Fibroblast of villous mesenchyme (primary cell): ENCODE measurements at places on chromosomes 5 and 9. TPM values are rescaled to one million over a fixed set of nuclear protein-coding genes. Genes with fewer than 3 reads are reported as not detected.
A peak's percentile ranks its signal among the peaks of the same experiment; 100 is the strongest.

CTNND2 gene
- not detected in 2 replicates for total RNA-seq

IFNA13 gene
- not detected in 2 replicates for total RNA-seq

CLIC3 gene
- total RNA-seq: 19.0 and 43.2 TPM in 2 replicates

ACSL6 gene
- 0.43 TPM in 1 of 2 replicates, not detected in the other for total RNA-seq

GRCh38 chr5:16987776-16988175, 51.7 kb upstream of the MYO10 start:
- no peak for DNase-seq

GRCh38 chr5:36667824-36668223, 61.4 kb downstream of the SLC1A3 start:
- DNase-seq: peak; percentile 93

DNA sequence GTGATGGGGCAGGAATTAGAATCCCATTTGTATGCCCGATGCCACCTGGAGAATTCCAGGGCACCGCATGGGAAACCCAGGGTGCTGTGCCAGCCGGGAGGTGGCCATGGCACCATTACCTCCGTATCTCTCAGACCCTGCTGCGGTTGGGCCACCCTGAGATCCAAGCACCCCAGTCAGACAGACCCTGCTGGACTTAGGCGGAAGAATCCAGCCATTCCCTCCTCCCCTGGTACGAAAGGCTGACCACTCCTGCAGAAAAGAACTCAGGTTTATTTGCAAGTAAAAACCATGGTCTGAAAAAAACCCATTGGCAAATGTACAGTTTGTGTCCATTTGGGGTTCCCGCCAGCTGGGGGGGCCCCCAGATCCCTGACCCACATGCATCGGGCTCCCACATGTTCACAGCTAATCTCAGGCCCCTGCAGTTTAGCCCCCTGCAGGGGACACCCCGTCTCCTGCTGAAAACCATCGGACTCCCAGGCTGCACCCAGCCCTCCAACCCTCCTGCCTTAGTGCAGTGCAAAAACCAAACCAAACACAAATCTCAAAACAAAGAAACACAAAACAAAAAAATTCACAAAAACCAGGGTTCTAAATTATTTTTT, 23.6 kb upstream of the SARDH start:
- DNase-seq: no peak

DNA sequence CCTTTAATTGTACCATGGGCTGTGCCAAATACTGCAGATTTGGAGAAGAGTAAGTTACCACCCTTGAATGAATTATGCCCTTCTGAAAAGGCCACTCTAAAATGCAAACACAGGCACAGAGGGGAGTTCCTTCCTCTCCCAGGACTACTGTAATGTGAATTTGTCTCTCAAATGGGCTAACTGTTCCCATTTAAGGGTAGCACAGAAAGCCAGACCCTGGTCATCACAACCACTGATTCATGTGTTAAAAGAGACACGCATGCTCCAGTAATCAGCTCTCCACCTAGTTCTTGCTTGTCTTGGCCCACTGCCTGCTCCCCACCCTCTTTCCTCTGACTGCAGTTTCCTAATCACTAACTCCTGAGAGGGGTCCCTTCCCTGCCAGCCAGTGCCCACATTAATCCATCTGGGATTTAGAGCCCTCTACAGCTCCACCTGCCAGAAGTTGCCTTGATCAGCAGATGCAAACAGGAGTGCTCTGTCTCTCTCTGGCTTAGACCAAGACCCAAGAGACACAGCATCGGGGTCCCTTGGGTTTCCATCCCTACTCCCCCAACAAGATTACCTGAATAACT, 382.4 kb downstream of the TMEM167A start:
- DNase-seq: no peak

DNA sequence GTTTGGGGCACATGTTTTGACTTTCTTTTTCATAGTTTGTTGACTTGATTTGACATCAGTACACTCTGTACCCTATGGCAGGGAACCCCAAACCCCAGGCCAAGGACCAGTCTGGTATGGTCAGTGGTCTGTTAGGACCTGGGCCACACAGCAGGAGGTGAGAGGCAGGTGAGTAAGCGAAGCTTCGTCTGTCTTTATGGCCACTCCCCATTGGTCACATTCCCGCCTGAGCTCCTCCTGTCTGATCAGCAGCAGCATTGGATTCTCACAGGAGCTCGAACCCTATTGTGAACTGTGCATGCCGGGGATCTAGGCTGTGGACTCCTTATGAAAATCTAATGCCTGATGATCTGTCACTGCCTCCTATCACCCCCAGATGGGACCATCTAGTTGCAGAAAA, 88.0 kb downstream of the TENT4A start:
- no peak for DNase-seq

DNA sequence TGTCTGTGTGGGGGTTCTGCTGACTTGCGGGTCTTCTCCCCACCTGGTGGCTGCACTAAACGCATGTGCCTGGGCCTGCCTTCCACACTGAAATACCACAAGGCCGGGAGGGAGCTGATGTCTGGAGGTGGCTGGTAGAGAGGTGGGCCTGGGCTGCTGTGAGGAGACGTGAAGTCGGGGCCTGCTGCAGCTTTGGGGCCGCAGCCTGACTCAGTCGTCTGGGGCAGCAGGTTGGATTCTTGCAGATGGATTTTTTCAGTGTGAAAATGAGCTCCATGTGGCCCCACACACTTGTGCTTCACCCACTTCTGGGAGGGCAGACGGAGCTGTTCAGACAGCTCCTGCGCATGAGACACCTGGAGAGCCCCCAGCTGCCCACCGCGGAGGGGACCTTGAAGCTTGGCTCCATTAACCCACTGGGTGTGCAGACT, 29.3 kb downstream of the COL5A1 start:
- DNase-seq: no peak

DNA sequence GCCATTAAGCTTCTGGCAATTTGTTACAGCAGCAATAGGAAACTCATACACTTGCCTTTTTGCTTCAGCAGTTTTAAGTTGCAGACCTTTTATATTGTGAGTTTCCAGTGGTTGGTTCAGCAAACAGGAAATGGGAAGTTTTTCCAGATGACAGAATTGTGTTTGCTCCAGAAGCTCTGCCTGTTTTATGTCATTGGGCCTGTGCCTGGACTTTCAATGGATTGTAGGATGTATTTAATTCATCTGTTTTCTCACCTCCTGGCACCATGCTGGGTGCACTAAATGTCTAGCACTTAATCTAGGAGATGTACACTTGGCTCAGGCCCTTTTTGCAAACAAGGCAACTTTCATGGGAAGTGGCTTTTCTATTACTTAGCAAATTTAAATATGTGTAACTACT, 100.4 kb upstream of the CLINT1 start:
- peak; percentile 11 for DNase-seq

- no peak for DNase-seq
Observed at GRCh38 chr5:39274398-39275085, 55.2 kb upstream of the FYB1 start.
